ENCODE measurements at places on chromosomes 7 and 10.

GRCh38 chr7:128318691-128319090 lies 25.0 kb downstream of the RBM28 start:
- no peak for DNase-seq

DNA sequence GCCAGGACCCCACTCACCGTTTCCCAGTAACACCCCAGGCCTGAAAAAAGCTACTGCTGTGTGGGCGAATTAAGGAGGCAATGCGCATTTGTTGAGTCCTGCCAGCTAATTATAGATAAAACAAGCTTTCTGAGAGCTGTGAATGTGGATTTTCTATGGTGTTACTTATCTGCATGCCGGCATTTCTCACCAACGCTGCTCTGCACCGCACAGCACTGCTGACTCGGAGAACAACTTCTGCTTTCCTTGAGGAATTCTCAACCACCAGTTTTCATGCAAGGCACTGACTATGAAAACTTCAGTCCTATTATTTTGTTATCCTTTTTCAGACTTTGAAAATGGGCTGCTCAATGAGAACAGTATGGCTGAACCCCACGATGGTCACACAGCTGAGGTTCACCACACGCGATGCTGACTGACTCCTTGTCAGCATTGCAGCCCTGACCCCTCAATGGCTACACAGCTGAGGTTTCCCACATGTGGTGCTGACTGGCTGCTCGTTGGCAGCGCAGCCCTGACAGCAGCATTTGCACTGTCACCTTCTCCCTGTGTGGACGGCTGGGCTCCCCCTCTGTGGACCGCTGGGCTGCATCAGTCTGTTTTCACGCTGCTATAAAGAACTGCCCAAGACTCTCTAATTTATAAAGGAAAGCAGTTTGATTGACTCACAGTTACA lies 190.6 kb downstream of the DIP2C start:
- DNase-seq: no peak

DNA sequence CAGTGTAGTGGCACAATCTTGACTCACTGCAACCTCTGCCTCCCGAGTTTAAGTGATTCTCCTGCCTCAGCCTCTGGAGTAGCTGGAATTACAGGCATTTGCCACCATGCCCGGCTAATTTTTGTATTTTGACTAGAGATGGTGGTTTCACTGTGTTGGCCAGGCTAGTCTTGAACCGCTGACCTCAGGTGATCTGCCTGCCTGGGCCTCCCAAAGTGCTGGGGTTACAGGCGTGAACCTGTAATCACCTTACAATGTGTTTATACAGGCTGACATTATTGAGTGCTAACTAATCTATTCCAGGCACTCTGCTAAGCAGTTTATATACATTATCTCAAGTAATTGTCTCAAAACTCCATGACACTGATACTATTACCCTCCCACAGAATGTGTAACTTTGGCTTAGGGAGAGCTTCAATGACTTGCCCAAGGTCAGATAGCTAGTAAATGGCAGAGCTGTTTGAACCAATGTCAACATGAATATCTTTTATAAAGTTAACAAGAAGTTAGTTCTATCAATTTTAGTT lies 36.8 kb downstream of the KIFBP start:
- no peak for DNase-seq

DNA sequence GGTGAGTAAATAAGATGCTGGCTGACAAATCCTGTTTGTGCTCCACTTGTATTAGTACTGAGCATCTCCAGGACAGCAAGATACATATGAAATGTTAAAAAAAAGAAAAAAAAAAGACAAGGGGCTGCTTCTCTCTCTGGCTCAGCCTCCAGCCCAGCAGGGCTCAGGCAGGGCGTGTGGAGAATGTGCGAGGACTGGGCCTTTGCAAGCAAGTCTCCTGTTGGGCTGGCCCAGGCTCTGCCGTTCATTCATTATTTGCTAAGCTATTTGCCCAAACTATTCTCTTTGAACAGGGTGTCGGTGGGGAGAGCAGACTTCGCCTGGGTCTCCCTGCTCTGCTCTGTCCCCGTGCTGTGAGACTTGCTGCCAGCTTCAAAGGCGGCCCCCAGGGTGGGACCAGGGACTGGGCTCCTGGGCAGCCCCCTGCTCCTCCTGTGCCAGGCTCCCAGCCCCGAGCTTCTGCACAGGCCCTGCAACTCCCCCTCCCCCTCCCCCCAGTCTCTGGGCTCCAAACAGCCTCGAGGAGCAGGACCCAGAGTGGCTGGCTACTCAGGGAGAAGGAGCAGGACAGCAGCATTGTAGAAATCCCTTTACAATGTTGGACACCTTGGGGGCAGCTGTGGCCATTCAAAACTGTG lies 25.6 kb upstream of the MGMT start:
- no peak for DNase-seq

- no peak for DNase-seq
Measured at GRCh38 chr7:76142861-76143260, 58.8 kb upstream of the SRRM3 start.

DNA sequence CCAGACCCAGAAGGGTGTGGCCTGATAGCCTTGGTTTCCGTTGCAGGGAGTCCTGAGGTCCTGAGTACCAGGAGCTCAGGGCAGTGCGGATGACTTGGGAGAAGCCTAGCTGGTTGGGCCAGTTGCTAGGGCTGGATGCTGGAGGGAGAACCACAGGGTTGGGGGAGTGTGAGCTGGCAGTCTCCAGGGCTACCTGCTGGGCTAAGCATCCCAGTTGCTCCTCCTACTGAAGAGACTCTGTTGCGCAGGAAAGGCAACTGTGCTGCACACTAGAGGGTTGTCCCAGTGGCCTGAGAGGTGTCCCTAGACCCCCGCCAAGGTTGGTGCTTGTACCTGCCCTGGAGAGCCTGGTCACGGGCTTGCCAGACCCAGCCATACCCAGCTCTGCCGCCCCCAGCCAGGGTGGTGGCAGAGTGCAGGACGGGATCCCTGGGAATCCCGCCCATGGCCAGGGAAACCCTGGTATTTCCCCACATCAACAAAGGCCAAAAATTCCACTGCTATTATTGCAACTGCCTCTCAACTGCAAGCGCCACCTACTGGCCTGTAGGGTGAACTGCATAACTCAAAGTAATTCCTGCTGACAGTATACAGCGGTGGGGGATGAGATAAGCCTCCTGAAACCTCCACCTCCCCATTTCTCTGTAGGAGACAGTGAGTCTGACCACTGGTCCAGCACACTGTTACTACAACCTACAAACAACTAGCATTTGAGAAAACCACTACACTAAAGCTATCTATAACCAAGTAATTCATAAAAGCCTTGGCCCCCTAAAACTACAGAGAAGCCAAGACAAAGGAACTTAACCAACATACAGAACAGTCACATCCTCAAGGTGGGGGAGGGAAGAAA lies 67.6 kb upstream of the DDC start:
- DNase-seq: peak; percentile 13

DNA sequence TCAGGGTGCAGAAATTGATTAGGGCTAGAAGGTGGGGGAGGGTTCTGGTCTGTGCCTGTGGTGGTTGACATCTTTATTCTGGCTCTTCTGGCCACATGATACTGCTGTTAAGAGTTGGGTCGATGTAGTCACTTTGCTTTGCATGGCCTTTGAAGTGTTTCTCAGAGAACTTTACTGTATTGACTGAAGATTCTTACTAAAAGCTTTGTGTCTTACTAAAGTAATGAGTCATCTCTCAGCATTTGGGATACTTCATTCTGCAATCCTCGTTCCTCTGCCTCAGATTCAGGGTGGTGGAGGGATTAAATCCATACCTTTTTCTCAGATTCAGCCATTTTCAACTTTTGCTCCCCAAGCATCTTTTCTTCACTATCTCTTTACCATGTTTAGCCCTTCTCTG lies 38.6 kb downstream of the STEAP4 start:
- DNase-seq: no peak

DNA sequence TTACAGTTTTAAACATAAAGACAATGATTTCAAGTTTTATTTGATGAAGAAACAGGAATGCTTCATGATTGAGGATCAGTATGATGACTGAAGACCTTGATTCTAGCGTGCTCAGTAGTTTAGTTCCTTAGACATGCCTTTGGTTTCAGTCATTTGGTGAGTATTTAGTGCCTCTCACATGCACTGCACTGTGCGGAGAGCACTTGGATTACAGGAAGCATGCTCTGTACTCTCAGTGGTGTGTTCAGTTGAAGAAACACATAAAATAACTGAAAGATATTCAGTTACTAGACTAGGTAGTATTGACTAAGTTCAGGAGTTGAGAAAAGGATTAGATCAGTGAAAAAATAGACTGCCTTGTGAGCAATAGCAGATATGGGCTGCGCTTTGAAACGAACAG lies 25.5 kb downstream of the RBM17 start:
- no peak for DNase-seq

DNA sequence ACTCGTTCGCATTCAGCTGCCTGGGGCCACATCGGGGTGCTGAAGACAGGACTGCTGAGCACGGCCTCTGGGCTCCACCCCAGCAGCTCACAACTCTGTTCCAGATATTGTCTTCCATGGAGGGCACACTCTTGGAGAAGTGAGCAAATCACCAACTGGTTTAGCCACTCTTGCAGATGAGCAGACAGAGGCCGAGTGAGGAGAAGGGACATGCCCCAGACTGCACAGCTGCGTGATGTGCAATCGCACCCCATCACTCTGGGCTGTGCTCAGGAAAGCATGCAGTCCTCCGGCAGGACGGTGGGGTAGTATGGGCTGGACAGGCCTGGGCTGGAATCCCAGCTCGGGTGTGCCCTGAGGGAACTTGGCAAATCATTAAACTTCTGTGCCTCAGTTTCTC lies 111.6 kb downstream of the FAM53B start:
- no peak for DNase-seq

- DNase-seq: no peak
Measured at GRCh38 chr7:27712217-27712616, 27.7 kb upstream of the TAX1BP1 start.

DNA sequence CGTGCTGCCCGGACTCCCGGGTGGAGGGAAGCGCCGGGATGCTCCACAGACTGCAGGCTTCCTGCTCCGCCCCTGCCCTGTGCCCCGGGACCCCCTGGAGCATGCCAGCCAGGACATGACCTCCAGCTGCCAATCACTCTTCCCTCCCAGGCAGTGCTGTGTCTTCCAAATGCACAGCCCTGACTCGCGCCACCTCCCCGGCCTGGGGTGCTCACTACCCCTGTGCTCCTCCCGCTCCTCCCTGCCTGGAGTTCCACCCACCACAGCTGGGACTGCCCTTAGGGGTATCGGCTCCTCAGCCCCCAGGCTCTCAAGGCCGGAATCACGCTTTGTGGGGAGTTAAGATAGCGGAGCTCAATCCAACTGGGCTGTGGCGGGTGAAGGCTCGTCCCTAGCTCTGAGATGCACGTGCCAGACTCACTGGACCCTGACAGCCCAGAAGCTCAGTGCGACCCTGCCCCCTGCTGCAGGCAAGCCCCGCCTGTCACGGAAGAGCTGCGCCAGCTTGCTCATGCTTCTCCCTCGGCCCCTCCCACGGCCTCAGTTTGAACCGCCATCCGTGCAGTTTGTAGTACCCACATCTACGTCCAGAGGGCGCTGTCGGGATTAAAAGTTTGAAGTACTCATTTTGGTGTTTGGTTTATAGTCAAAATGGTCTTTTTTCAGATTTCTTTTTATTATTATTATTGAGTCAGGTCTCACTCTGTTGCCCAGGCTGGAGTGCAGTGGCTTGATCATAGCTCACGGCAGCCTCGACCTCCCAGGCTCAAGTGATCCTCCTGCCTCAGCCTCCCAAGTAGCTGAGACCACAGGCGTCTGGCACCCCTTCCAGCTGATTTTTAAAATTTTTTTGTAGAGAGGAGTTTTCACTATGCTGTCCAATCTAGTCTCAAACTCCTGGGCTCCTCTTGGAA lies 142.5 kb upstream of the TCERG1L start:
- DNase-seq: peak; percentile 81

GRCh38 chr7:36707465-36707864 lies 16.8 kb downstream of the AOAH start:
- DNase-seq: no peak

DNA sequence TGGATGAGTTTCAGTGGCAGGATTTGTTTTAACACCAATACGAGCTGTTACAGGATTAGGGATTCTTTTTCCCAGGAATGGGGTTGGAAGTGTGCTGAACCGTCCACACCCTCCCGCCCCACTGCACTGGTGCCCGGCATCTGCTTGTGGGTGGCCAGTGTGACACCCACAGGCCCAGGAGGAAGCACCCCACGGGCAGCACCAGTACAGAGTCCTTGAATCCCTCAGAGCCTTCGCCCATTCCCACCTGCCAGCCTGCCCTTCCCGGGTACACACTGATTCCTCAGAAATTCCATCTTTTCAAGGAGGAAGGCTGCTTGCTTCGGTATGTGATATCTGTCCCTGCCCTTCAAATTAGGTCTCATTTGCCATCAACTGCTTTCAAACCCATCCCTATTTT lies 15.4 kb downstream of the INSIG1 start:
- no peak for DNase-seq

- no peak for DNase-seq
Measured at GRCh38 chr7:19143881-19144574, 1.2 kb downstream of the FERD3L start.

DNA sequence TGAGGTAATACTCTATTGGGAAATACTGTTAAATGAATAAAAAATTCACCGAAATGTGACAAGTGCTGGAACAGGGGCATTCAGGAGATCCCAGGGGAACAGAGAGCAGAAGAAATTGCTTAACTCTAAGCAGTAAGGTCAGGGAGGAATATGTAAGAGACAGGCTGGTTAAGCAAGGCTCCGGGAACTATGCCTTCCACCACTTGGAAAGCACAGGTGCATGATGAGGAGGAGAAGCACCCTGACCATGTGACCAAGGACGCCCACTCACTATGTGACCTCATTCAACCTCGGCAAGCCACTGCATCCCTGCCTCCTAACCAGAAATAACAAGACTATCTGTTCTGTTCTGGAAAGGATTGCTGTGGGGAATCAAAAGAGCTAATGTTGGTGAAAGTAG lies 218.4 kb downstream of the ELMO1 start:
- DNase-seq: no peak

DNA sequence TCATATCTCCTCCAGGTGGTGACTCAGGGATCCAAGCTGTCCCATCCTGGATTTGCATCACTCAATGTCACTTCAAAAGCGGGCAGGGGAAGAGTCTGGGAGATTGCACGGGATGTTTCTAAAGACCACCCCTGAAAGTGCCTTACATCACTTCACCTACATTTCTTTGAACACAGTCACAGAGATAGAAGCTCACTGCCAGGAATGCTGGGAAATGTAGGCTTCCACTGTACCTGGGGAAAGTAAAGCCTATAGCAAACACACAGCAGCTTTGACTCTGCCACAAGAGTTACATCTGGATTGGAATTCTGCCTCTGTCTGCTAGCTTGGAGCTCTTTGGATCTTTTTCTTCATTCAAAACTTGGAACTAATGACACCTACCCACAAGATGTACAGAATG lies 300.9 kb downstream of the WDR11 start:
- DNase-seq: no peak

GRCh38 chr7:24902276-24902675 lies 77.7 kb downstream of the OSBPL3 start:
- no peak for DNase-seq

GRCh38 chr10:103852856-103853255 lies 2.5 kb downstream of the SH3PXD2A start:
- no peak for DNase-seq
